ENCODE measurements at places on chromosomes 16 and 17. TPM values are rescaled to one million over a fixed set of nuclear protein-coding genes. Genes with fewer than 3 reads are reported as not detected.

GRCh38 chr17:60231234-60231633 is 81.5 kb downstream of the CA4 start:
- H3K27ac ChIP-seq, result no peak overlapping the region
- H3K4me1 ChIP-seq, result no peaks in the 10 kb centered on the region
- no peaks in the 10 kb centered on the region for H3K27me3 ChIP-seq
- no peak overlapping the region for H3K4me3 ChIP-seq
- no peak for DNase-seq

DNA sequence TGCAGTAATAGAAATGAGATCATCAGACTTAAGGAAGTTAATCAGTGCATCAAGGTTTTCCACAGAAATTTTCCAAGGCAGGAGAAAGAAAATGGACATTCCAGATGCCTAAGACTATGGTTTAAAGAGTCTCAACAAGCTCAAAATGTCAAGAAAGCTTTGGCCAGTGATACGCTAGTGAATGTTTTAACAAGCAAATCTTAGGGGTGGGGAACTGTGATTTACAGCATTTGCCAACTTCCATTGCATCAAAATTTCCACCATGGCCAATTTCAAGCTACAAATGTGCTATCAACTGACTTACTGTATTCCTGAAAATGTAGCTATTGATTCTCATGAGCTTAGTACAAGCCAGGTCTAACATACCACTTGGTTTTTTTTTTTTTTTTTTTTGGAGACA is 82.4 kb upstream of the CLEC3A start:
- H3K27me3 ChIP-seq, result no peaks in the 10 kb centered on the region
- DNase-seq, result no peak
- H3K27ac ChIP-seq, result no peak overlapping the region
- no peaks in the 10 kb centered on the region for H3K4me1 ChIP-seq

DNA sequence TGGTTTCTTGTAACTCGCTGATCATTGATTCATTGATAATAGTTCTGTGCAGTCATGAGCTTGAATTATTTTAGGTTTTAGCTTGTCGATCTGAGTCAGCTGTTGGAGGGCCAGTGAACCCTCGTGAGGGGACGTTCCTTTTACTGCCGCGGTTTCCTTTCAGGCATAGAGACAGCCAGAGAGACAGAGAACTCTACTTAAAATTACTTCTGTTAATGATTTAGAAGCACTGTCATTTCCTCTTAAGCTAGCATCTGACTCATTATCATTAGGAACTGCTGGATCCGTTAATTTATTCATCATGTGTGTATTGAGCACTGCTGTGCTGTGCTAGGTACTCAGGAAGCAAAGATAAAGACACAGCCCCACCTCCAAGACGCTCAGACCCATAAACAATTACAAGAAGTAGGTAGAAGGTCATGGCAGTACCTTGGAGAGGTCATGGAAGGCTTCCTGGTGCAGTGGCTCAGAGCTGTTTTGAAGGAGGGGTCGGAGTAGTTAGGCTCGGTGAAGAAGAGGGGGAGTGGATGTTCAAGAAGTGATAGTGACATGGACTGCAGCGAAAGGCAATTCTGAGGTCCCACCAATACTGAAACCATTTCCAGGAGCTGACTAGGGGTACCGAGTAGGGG is 3.3 kb downstream of the PGS1 start:
- DNase-seq, result no peak
- H3K4me1 ChIP-seq, result no peaks in the 10 kb centered on the region
- no peak overlapping the region for H3K4me3 ChIP-seq
- H3K36me3 ChIP-seq, result no peaks in the 10 kb centered on the region
- no peaks in the 10 kb centered on the region for H3K27me3 ChIP-seq

DNA sequence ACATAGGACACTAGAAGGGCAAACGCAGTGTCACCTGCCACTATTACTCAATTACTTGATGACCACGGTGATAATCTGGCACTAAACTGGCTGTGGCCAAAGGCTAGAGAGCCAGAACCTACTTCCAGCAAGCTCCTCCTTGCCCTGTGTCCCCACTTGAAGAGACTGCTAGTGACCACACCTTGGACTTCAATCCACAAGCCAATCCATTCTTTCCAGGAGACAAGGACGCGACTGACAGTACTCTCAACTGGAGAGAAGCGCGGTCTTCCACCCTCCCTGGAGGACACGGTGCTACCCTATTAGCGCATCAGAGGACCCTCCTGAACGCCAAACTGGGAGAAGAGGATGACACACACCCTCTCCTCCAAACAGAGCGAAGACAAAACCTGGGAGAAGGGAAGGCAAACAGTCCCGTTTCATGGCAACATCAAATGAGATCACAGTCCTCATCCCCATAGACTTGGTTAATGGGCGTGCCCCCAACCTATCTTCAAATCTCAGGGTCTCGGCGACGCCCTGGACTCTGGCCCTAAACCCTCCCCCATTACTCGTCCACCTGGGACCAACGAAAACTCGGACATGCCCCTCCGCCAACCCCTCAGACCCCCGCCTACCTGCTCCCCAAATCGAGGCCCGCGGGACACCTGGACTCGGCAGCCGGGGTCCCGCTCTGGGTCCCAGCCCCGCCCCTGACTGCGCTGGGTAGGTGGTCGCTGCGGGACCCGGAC is 508 bp downstream of the FLCN start:
- H3K27me3 ChIP-seq, result no peaks in the 10 kb centered on the region
- H3K27ac ChIP-seq, result peak overlapping the region; percentile 99
- H3K4me1 ChIP-seq, result peaks cover 11% of the 10 kb centered on the region
- peak; percentile 29 for DNase-seq
- peak overlapping the region; percentile 97 for H3K4me3 ChIP-seq
- H3K36me3 ChIP-seq, result peaks cover 5% of the 10 kb centered on the region

DNA sequence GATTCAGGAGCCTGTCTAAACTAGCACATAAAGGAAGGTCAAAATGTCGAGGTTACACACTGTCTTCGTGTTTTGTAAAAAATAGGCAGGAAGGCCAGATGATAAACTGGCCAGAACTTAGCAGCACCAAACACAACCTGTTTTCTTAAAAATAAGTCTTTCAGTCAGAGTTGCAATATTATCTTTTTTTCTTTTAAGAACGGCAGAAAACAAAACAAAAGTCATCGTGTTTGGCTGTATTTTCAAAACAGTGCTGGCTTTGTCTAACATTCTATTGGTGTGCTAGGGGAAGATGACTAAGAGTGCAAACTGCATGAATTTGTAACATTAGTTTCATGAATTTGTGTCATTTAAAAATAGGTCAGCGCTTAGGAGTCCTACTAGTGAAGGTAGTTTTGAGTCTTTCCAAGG is 5.3 kb downstream of the MAF start:
- peaks cover 10% of the 10 kb centered on the region for H3K36me3 ChIP-seq
- H3K4me1 ChIP-seq, result peaks cover 4% of the 10 kb centered on the region
- no peak for DNase-seq
- peak overlapping the region; percentile 94 for H3K4me3 ChIP-seq
- H3K27ac ChIP-seq, result peak overlapping the region; percentile 43

DNA sequence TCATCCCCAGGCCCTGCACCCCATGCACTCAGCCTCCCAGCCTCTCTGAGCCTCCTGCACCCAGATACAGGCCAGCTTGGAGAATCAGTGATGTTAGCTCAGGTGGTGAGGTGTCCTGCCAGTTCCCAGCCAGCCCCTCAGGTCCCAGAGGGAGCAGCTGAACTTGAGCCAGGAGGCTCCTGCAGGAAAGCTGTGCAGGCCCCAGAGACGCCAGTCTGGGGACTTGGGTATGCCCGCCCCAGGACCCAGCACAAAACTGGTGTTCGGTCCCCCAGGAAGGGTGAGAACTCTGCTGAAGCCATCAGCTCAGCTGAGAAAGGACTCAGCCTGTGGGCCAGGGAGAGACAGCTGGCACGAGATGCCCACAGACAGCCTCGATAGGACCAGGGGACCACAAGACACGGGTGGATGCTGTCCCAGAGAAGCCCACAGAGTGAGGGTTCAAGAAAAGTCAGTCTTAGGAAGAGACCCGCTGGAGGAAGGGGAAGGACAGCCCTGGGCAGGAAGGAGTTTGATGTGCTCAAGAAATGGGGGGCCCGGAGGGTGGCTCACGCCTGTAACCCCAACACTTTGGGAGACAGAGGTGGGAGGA is 11.0 kb downstream of the ENDOV start:
- H3K4me1 ChIP-seq, result no peaks in the 10 kb centered on the region
- H3K4me3 ChIP-seq, result no peak overlapping the region

GRCh38 chr16:29678691-29679267 is at the start of gene QPRT:
Gene QPRT (plus strand): TSS chr16:29679180. CDS start chr16:29679198, 18 bp downstream.
- H3K4me3 ChIP-seq, result peak within 1 kb of the TSS; percentile 57
- H3K27me3 ChIP-seq, result no peaks in the 10 kb centered on the region
- DNase-seq, result peak; percentile 95

MGAT5B gene
- total RNA-seq, result 2.3 TPM
